ENCODE measurements at places on chromosomes 2 and 18. TPM values are rescaled to one million over a fixed set of nuclear protein-coding genes. Genes with fewer than 3 reads are reported as not detected.

The RNF125 gene
- total RNA-seq: 0.65 TPM

The CREG2 gene
- total RNA-seq: 0.25 TPM

The GALNT14 gene
- total RNA-seq: 0.72 TPM

The FAM168B gene
- total RNA-seq: 114 TPM

The HNRNPA3 gene
- 62.2 TPM for total RNA-seq

The SETBP1 gene
- 15.0 TPM for total RNA-seq

The ZSWIM2 gene
- not detected for total RNA-seq

The TXNDC2 gene
- total RNA-seq: 0.16 TPM

The THSD7B gene
- total RNA-seq: not detected

The AMMECR1L gene
- total RNA-seq: 12.4 TPM

The AGAP1 gene
- total RNA-seq: 9.8 TPM

The LCT gene
- not detected for total RNA-seq

The IL1B gene
- not detected for total RNA-seq

The PPP1R1C gene
- total RNA-seq: not detected

The TUBA4A gene
- 9.7 TPM for total RNA-seq

The COLEC11 gene
- 0.09 TPM for total RNA-seq

The SPIRE1 gene
- 43.4 TPM for total RNA-seq

The IL36RN gene
- total RNA-seq: not detected

The SLC16A14 gene
- total RNA-seq: 0.49 TPM

The FEV gene
- total RNA-seq: not detected

The ALPI gene
- not detected for total RNA-seq

The SNTG2 gene
- total RNA-seq: not detected

The RAB6C gene
- total RNA-seq: not detected

The SCN3A gene
- 3.1 TPM for total RNA-seq

The HDHD2 gene
- total RNA-seq: 24.3 TPM

The FAM117B gene
- total RNA-seq: 4.7 TPM

The HTR2B gene
- 33.0 TPM for total RNA-seq

The DSC2 gene
- total RNA-seq: 0.82 TPM

The UGT1A10 gene
- total RNA-seq: 0.41 TPM

The GKN2 gene
- total RNA-seq: not detected

The HOXD4 gene
- not detected for total RNA-seq

The CDK15 gene
- 4.5 TPM for total RNA-seq

The EML6 gene
- 0.49 TPM for total RNA-seq

The INHBB gene
- total RNA-seq: not detected

The RAX gene
- total RNA-seq: not detected

The TRABD2A gene
- 0.33 TPM for total RNA-seq

The ACAA2 gene
- total RNA-seq: 80.1 TPM

The SGO2 gene
- 23.3 TPM for total RNA-seq

The SERPINB5 gene
- not detected for total RNA-seq

The ALLC gene
- not detected for total RNA-seq
